Stimulated activated CD4-positive, alpha-beta T cell treated with anti-CD3 and anti-CD28 coated beads, Interleukin-15, amount 100 ng/mL, for 48 hours (primary cell): ENCODE measurements at places on chromosomes 1 and 21.
A peak's percentile ranks its signal among the peaks of the same experiment; 100 is the strongest.

DNA sequence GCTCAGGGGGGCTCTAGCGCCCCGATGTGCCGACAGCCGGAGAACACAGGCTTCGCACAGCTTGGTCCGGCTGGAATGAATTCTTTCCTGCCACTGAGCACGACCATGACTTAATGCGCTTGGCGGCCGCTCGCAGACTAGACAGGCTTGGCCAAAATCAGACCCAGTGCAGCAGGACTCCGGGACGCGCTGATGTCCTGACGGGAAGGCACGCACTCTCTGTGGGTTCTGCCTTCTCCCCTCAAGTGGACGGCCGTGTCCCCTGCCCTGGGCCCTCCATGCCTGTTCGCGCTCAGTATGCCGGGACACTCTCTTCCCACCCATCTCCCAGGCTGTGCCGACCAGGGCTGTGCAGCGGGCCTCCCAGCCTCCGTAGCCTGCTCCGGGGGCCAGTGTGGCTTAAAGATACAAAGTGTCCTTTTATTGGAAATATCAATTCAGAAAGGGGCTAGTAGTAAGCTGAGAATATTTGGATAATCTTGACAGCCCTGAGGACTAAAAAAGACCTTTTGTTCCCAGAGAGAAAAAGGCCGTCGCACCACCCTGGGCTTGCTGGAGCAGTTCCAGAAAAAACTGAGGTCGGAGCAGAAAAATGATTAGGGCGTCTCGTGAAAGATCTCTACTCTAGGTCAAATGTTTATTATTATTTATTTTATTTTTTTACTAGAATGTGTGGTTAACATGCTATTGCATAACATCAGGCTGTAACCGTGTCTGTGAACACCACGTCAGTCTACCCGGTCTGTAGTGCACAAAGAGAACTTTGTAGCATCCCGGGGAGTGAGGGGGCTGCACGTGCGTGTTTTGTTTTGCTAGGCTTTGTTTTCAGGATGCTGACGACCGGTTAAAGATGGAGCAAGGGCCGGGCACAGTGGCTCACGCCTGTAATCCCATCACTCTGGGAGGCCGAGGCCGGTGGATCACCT is 88.1 kb upstream of the ARHGEF16 start:
- DNase-seq = no peak

DNA sequence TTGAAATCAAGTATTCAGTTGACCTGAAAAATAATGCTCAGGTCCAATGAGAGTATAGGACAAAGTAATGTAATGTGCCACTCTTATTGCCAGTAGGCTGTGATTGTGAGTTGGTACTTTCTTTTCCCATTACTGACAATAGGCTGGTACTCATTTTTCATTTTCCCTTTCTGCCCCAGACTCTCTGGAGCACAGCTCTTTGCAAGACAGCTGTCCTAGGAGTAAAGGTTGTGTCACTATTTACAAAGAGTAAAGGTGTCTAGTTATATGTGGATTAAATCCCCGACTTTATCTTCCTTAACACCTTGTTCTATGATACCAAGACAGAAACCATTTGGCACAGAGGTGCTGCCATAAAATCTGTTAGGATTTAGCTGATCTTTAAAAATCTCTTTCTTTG is 32.3 kb upstream of the RASAL2 start:
- no peak for DNase-seq

GRCh38 chr1:38598118-38598517 is 261.5 kb downstream of the RRAGC start:
- no peak for DNase-seq

GRCh38 chr1:4397196-4397595 is 257.2 kb upstream of the AJAP1 start:
- DNase-seq = no peak

DNA sequence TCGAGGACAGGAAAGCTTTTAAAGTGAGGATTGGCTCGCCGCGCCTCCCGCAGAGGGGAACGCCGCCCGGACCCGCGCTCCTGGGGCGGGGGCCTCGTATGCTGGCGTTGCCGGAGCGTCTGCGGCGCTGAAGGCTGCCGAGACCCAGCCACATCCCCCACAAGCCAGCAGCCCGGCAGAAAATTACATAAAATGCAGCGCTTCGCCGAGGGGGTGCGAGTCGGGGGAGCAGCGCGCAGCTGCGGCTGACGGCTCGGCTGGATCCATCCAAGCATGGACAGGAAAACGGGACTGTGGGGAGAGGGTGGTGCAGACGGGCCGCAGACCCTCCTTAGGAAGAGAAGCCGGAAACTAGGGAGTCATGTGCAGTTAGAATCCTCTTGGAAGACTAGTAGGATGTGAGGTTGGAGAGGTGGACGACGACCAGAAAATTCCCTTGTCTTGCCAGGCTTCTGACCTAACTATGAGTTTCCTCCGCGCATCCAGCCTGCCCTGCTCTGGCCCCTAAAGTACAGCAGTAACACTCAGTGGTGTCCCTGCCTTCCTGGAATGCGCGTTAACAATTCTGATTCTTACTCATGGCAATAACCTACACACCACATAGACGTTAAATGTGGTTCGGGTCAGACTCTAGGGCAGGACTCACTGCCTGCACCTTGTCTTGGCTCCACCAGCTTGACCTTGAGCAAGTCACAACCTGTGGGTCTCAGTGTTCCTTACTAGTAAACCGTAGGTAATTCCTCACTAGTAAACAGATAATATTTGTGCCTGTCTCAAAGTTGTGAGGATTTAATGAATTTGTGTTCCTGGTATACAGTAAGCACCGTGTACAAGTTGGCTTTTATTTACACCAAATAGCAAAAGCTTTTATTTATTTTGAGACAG is 953 bp upstream of the BRWD1 start:
- peak; percentile 31 for DNase-seq

GRCh38 chr1:19815801-19816736 is 986 bp upstream of the RNF186 start:
- no peak for DNase-seq

DNA sequence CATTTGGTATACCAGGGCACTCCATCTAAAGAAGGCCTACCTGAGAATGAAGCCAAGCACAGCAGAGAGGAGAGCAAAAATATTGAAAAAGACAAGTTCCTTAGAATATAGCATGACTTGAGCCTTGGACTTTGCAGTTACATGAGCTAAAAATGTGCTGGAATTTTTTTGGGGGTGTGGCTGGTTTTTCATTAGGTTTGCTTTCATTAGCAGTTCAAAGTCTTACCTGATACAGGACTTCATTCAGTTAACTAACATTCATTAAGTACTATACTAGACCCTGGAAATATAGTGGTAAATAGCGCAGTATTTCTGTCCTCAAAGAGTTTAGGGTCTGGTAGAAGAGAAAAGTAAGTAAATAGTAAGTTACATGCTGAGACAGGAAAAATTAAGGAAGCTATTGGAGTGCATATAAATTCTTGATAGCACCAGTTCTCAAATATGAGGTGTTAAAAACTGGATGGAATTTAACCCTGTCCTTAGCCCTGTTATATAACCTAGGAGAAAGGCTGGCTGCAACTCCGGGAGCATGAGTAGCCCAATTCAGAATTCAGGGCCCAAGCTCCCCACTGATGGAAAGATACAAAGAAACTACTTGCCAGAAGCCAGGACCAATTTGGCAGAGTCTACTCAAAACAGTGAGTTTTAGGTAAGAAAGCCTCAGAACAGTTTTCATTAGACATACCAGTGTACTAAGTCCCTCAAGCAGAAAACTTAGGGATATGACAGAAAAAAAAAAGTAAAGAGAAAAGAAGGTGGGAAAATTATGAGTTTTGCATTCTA is 3.1 kb upstream of the DOCK7 start:
- no peak for DNase-seq

DNA sequence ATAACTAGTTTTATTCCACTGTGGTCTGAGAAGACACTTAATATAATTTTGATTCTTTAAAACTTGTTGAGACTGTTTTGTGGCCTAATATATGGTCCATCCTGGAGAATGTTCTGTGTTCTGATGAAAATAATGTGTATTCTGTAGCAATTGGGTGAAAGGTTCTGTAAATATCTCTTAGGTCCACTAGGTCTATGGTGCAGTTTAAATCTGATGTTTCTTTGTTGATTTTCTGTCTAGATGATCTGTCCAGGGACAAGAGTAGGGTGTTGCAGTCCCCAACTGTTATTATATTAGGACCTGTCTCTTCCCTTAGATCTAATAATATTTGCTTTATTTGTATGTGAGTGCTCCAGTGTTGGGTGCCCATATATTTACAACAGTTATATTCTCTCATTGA is 33.9 kb upstream of the PM20D1 start:
- no peak for DNase-seq

DNA sequence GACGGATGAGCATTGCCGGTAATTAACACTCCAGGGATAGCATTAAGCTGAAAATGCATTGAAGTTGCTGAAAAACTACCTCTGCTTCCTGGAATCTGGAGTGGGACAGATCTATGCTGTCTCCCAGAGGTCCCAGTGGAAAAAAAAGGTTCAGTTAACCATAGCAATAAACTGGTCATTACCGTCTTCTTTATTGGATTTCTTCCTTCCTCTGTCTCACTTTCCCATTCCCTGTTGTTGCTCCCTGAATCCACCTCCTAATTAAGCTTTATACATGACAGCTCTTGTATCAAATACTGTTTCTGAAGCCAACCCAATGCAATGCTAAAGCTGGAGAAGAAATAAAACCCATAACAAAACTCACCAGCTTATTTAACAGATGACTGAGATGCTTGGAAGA is 1805.9 kb downstream of the NCAM2 start:
- no peak for DNase-seq

- no peak for DNase-seq
Observed at GRCh38 chr1:33094971-33095604, 14.1 kb downstream of the AZIN2 start.

DNA sequence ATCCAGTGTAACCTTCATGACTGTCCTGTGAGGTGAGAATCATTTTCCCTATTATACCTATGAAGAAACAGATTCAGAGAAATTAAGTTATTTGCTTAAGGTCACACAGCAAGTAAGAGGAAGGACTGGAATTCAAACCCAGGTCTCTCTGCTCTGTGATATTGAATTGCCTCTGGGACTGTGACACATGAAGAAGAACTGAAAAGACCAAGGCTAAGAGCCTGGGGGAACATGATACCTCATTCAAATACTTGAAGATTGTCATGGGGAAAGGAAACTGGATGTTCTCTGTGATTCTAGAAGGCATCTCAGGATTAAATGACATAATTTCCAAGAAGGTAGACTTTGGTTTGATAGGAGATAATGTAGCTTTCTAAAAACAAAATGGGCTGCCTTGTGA is 3.6 kb downstream of the WDTC1 start:
- no peak for DNase-seq

DNA sequence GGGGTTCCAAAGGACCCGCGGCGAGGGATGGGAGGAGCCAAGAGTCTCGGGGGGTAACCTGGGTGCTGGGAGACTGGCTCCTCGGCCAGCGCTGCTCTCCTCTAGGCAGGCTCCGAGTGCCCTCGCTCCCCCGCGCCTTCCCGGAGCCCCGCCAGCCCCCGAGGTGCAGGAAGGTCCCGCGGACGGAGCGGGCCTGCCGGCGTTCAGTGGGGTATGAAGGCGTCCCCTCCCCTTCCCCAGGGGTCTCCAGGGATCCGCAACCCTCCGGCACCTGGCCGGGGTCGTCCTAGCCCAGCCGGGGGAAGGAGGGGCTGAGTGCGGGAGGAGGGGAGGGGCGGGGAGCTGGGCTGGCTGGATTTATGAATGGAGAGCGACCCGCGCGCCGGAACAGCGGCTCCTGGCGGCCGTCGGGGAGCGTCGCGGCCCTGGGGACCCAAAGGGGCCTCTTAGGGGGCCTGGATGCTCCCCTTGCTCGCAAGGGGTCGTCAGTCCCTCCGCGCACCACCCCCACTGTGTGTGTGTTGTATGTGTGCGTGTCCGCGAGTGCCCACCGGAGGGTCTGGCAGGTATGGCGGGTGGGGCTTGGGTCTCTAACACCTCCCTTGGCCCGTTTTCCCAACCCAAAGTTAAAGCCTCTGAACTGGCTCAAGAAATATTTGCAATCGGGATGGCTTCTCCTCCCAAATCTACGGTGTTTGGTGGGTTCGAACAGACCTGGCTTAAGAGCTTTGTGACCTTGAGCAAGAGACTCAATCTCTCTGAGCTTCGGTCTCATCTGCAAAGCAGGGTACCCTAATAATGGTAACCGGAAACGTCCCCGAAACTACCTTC is 642 bp downstream of the HCRTR1 start:
- no peak for DNase-seq

- DNase-seq = no peak
Observed at GRCh38 chr1:53731779-53732305, 7.1 kb downstream of the GLIS1 start.

DNA sequence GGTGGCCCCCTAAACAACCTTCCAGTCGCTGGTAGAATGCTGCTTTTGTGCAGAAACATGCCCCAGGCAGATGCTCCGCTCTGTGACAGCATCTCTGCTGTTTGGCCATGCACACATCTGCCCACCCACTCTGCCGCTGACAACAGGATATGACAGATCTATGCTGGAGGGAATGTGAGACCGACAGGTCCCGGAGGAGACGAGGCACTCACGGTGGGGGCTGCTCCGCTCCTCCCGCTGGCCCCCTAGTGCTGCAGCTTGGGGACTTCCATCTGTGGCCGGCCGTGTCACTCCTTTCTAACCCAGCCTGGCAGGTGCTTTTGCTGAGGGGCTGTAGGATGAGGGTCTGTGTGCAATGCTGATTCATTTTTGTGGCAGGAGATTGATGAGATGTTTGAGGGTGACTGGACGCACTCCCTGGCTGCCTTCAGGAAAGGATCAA is 49.1 kb upstream of the DMRTB1 start:
- DNase-seq = no peak
